ENCODE measurements at places on chromosomes 12 and 14.

- DNase-seq, result no peak
These were observed 1.1 kb downstream of the KLHL28 start for GRCh38 chr14:44960646-44961045.

DNA sequence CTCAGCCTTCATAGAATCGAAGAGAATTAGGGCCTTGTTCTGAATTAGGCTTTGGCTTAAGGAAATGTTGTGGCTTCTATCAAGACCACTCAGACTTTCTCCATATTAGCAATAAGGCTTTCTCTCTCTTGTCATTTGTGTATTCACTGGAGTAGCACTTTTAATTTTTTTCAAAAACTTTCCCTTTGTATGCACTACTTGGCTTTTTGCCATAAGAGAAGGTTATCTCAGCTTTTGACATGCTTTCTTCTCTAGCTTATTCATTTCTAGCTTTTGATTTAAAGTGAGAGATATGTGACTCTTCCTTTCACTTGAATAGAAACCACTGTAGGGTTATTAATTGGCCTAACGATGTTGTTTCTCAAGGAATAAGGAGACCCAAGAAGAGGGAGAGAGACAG, 244.2 kb downstream of the GPHN start:
- no peak for DNase-seq

DNA sequence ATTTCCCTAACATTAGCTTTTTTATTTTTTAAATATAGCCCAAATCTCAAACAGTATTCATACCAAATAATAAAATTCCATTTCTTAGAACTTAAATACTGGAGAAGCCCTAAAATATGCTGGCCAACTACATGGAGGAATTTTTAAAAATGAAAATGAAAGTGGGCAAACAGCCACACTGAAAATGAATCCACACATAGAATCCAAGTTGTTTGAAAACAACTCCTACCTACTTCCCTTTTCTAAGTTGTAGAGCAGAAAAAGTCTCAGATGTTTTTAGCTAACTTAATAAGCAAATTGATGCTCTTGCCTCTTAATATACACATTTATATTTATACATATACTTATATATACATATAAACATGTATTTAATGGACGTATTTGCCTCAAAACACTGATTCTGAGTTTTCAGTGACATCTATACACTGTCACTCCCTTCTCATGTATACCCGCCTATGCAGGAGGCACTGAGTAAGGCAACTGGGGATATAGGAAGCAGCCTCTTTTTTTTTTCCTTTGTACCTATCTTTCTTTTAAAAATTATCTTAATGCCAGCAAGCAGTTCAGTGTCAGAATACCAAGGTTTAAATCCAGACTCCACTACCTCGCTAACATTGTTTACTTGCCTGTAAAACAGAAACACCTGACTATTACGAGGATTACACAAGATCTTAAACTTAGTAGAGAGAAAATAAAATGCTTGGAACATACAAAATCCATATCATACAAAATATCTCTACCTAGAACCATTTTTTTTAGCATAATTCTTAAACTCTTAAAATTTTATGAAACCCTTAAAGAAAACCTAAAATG, 13.3 kb downstream of the DICER1 start:
- peak; percentile 39 for DNase-seq

DNA sequence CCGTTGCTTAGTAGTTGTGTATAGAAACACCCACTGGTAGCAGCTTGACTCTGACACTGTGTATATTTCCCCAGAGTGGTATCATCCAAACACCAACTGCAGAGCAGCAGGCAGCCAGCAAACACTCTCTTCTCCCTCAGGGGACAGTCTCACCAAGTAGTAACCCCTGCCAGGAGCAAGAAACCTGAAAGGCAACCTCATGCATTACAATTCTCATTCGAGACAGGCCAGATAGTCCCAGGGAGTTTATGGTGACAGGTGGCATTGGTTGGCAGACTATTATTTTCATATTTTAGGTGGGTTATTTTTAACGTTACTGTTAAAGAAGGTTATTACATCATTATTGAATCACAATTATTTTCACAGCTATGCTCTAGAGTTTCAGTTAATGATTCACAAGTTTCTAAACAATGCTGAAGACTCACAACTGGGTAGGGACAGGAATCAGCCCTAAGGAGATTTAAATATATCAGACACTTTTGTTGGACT, 222.8 kb downstream of the EGLN3 start:
- DNase-seq, result no peak

- DNase-seq, result no peak
These were observed 114.7 kb upstream of the CRY1 start for GRCh38 chr12:107207931-107208525.

GRCh38 chr12:124993626-124994436, at the start of gene BRI3BP:
BRI3BP (plus strand) TSS chr12:124993645; CDS start chr12:124993791, 146 bp downstream.
- peak; percentile 66 for DNase-seq

GRCh38 chr12:124046456-124046740, 73.4 kb downstream of the ZNF664 start:
- no peak for DNase-seq

DNA sequence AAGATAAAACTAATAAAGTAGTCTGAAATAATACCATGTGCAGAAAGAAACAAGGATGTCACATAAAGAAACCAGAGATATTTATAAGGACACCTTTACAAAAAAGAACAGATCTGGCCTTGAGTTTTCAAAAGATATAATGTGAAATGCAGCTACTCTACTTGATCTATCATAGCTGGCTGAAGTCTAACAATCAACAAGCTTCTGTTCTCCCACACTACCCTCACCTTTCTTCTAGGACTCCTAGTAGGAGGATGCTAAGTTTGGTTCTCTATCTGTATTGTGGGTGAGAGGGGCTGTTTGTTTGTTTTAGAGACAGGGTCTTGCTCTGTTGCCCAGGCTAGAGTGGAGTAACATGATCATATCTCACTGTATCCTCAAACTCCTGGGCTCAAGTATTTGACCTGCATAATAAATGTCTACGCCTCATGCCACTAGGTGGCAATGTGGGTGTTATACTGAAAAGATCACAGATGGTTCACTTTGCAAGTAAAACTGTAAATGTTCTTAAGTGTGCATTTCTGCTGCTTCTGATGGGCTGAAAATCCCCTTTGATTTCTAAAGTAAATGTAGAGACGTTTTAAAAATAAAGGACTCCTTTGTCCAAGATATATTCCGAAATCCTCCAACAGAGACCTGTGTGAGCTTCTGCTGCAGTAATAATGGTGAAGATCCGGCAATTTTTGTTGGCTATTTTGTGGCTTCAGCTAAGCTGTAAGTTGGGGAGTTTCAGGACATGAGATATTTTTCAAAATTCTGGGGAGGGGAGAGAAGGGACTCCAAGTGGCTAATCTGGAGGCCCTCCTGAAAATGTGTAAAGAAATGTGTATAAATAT, 269.3 kb downstream of the DAD1 start:
- peak; percentile 64 for DNase-seq

DNA sequence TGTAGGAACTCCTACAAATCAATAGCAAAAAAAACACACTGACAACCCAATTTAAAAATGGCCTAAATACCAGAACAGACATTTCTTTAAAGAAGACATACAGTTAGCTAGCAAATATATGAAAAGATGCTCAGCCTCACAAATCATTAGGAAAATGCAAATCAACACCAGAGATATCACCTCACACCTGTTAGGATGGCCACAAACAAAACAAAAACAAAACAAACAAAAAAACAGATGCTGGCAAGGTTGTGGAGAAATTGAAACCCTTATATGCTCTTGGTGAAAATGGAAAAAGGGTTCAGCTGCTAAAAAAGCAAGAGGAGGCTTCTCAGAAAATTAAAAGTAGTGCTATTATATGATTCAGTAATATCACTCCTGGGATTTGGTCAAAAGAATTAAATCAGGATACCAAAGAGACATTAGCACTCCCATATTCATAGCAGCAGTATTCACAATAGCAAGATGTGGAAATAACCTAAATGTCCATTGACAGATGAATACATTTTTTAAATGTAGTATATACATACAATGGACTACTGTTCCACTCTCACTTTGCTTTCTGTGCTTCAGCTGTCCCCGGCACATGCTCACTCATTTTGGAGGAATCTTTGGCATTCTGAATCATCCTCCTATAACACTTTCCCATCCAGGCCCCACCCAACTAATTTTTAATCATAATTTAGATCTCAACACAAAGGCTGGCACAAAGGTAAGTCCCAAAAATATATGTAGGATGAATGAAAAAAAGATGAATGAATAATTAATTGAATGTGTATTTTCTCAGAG, 99.1 kb downstream of the SYT1 start:
- DNase-seq, result no peak

DNA sequence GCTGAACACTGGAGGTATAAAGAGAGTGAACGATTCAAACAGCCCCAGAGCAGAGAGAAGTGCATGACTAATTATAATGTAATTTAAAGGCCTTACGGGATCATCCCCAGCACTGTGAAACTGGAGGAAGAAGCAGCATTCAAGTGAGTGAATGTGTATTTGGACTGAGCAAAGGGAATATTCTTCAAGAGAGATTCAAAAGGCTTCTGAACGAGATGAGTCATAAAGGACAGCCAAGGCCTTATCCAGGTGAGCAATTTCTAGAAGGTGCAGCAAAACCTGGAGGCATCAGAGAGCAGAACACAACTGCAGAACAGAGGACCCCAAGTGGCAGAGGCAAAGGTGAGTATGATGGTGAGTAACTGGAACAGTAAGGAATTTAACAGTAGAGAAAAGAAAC, 127.2 kb downstream of the BCAT1 start:
- no peak for DNase-seq

DNA sequence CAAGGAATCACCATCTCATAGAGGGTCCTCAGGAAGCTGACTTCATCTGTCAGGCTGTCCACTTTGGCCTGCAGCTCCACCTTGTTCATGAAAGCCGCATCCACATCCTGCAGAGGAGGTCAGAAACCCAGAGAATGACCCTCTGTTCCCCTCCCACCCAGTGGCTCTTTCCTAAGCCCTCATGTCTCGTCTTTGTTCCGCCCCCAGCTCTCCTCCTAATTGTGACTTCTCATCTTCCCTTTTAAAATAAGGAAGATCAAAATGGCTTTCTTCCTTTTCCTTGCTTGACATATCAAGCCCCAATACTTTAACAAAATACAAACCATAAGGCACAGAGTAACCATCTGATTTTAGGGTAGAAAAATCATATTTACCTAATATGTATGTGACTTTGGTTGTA, 4.4 kb downstream of the KRT76 start:
- DNase-seq, result peak; percentile 31

DNA sequence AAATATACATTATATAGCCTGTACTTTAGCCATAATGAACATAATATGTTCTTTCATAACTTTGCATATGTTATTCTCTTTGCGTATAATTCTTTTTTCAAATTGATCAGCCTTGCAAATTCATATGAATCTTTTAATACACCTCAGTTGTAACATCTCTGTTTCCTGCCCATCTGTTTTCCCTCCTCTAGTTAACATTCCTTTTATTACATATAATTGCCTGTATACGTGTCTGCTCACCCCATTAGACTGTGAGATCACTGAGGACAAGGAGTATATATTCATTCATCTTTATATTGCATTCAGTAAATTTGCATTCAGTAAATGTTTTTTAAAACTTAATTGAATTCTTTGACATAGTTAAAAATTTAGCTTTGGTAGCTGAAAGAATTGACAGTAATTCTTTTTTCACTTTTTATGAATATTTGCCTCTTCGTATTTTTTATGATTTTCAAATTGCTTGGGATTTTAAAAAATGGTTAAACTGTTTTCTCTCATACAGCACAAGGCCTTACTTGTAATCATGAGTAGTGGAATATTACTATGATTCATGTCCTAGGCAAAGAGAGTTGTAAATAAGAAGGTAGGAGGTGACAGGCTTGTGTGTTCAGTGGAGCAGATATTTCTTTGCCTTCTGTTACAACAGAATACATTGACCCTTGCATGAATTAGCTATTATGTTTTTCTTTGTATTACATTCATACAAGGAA, 32.8 kb upstream of the KLHL42 start:
- DNase-seq, result no peak

- no peak for DNase-seq
These were observed 69.3 kb upstream of the FSCB start for GRCh38 chr14:44576356-44576755.

DNA sequence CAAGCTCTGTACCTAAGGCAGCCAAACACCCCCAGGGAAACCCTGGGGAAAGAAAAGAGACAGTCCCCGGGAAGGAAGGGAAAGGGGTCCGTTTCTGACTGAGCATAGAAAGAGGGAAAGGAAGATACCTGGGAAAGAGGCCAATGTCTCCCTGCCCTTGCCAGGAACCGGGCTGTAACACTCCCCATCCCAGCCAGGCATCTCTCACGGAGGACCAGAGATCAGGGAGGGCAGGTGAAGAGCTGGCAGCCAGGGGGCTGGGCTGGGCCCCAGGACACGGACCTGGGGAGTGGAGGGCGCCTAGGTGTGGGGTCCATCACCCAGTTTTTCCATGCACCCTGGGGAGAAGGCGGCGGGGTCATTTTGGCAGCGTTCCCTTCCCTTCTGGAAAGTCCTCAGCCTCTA, 18.9 kb upstream of the PLEKHH1 start:
- no peak for DNase-seq

DNA sequence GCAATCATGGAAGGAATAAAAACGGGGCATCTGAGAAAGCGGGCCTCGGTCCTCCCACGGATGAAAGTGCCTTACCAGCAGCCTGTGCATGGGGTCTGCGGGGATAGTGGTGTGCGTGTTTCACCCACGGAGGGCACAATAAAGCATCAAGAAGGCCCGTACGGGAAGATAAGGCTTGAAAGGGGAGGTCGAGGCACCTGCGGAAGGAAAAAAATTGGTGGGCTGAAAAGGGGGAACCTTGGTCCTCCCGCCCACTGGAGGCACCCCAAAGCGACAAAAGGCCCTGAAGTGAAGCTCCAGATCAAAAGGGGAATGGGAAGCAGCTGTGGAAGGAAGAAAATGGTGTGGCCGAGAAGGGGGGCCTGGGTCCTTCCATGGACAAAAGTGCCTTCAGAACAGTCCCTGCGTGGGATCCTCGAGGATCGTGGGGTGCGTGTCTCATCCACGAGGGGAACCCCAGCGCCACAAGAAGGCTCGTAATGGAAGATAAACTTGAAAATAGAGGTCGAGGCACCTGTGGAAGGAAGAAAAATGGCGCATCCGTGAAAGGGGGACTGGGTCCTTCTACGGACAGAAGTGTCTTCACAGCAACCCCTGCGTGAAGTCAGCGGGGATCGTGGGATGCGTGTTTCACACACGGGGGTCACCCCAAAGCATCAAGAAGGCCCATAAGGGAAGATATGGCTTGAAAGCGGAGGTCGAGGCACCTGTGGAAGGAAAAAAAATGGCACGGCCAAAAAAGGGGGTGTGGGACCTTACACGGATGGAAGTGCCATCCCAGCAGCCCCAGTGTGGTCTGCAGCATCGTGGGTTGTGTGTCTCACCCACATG, 276.9 kb downstream of the ALG10 start:
- no peak for DNase-seq

- no peak for DNase-seq
These were observed 17.5 kb upstream of the ISM2 start for GRCh38 chr14:77516126-77516525.

DNA sequence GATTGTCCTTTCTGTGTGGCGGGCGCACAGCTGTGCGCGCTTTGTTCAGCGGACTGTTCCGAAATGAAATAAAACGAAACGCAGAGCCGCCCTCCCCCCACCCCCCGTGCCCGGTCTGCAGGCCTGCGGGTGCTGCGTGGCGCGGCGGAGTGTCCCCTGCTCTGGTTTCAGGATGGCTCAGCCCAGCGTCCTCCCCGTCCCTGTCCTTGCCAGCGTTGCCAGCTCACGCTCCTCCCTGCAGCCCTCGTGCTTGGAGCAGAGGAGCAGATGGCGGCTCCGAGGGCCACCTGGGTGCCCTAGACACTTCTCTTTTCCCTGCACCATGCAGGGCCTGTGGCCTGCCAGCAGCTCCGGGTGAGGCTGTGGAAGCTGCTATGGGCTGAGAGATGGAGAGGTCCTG, 17.5 kb upstream of the BEGAIN start:
- DNase-seq, result no peak

- no peak for DNase-seq
These were observed 129.8 kb downstream of the AACS start for GRCh38 chr12:125194987-125195386.

- no peak for DNase-seq
These were observed 41.3 kb downstream of the CCNK start for GRCh38 chr14:99522457-99522891.

Measured in suppressor macrophage treated with lipopolysaccharide for 1 hour (primary cell).